ENCODE measurements at places on chromosomes 16 and 17.

DNA sequence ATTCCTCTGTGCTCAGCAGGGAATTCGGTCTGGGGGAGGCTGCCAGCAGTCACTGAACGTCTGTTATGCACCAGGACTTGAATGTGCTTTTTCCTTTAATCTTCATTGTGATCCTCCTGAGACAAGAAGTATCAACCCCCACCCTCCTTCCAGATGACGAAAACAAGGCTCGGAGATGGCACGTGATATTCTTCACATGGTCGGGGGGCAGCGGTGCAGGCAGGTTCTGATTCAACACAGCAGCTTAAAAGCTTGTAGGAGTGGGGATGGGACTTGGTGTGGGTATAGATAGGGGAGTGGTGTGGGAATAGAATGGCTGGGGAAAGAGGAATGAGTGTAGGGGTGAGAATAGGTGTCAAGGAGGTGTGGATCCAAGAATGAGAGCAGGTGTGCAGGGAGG is 6.4 kb downstream of the NECAB2 start:
- DNase-seq, result no peak

- no peak for DNase-seq
These were observed 33.2 kb downstream of the IRX6 start for GRCh38 chr16:55357241-55357640.

GRCh38 chr16:55697867-55698266 is 42.1 kb downstream of the SLC6A2 start:
- DNase-seq, result no peak

DNA sequence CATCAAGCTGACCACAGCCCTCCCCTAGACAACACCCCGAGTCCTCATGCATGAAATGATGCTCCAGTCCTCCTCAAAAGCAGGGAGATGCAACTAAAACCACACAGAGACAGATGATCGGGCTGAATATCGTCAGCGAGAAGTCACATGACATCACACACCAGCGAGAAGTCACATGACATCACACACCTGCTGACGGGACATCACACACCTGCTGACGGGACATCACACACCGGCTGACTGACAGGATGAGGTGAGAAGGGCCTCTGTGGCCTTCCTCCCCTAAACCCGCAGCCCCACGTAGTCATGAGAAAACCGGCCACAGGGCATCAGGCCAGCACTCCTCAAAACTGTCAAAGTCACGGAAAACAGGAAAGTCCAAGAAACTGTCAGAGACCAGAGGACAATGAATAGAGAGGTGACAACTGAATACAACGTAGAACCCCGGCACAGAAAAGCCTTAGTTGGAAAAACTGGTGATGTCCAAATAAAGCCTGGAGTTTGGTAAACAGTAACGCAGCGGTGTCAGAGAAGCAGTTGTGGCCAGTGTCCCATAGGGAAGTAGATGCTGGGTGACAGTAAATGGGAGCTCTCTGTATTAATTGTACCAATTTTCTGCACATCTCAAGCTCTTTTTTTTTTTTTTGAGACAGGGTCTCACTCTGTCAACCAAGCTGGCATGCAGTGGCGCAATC is 14.3 kb downstream of the LITAF start:
- DNase-seq, result no peak

- DNase-seq, result no peak
These were observed 33.0 kb downstream of the COG7 start for GRCh38 chr16:23420011-23420410.

DNA sequence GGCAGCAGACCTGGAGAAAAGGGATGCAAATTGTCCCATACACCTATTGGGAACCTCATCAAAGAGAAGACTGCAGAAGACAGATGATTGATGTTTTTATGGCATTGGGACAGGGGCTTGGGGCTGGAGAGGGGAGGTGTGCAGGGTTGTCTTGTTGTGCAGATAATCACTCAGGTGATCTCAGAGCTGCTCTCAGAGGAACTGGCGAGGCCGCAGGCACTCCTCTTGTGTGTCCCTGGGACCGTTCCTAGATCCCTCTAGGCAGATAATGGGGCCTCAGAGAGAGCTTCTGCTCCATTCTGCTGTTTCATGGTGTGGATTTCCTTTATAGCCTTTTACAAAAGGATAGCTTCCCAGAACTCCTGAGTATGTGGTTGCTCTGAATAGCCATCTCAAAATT is 1.6 kb downstream of the RNF213 start:
- no peak for DNase-seq

GRCh38 chr16:20613481-20614185 is 37.5 kb upstream of the ACSM2B start:
- no peak for DNase-seq

DNA sequence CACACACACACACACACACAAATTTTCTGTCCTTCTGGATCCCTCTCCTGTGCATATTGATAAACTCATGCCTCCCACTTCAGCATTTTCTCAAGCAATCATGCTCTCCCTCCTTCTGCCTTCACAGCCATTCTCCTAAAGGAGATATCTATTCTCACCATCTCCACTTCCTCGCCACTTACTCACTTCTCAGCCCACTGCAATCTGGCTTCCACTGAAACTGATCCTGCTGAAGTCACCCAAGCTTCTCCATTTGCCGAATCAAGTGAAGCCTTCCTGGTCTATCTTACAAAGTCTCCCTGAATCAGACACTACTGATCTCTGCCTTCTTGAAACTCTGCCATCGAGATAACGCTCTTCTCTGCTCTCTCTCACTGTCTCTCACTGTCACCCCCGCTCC is 54.0 kb upstream of the GNAO1 start:
- DNase-seq, result no peak

DNA sequence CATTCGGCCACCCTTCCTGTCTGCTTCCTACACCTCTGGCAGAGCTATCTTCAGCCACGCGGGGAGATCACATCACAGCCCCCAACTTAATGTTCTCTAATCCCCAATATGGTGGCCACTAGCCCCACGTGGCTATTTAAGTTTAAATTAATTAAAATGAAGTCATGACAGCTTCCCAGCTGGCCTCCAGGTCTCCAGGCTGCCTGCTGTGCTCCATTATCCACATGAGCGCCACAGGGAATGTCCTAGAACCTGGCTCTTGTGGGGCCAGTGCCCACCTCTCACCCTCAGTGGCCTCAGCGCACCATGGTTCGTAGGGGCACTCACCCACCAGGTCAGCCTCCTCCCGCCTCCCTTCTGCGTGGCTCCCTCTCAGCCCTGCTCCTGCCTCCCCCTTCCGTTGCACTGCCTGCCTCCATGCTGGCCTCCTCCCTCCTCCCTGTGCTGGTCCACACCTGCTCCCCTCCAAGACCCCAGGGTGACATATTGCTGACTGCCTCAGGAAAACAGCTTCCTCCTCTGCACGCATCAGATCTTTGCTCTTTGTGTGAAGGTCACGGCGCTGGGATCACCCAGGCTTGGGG is 47.7 kb downstream of the IRF8 start:
- no peak for DNase-seq

DNA sequence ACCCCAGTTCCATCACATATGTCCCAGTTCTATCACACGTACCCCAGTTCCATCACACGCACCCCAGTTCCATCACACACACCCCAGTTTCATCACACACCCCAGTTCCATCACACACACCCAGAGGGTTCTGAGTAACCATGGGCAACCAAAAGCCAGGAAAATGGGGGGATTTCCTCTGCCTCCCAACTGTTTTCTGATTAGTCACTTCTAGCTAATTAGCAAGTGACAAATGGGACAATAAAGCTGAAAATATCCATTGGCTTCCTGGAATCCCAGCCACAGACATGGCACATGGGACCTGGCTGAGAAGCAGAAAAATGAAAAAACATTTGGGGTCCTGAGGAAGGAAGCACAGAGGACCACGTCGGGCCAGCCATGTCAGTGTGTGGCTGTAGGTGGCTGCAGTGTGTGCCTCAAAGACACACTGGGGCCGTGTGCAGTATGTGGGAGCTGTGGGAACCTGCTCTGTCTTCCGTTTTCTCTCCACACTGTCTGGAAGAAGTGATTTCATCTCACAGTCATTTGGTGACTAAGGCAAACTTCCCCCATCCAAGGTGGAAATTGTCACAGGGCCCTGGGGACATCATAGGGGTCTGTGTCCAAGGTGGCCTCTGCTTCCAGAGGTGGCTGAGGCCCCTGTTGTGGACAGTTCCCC is 106.7 kb downstream of the CMIP start:
- DNase-seq, result no peak

DNA sequence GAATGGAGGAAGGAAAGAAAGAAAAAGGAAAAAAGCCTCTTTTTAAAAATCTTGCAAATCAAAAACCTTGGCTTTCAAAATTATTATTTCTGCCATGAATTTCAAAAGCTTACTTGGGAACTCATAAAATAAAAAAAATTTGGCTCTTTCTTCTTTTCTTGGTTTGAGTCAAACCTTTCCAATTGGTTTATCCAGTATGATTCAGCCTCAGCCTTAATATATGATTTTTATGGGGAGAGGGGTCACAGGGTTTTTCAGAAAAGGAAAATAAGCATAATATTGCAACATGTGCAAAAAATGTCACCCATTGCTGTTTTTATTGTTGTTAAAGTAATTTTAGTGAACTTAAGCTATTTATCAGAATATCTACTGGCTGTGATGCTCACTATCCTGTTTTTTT is 31.2 kb upstream of the HAPSTR1 start:
- no peak for DNase-seq

Measured in retinal pigment epithelial cell (primary cell).